ENCODE measurements at places on chromosomes 1 and 21.

DNA sequence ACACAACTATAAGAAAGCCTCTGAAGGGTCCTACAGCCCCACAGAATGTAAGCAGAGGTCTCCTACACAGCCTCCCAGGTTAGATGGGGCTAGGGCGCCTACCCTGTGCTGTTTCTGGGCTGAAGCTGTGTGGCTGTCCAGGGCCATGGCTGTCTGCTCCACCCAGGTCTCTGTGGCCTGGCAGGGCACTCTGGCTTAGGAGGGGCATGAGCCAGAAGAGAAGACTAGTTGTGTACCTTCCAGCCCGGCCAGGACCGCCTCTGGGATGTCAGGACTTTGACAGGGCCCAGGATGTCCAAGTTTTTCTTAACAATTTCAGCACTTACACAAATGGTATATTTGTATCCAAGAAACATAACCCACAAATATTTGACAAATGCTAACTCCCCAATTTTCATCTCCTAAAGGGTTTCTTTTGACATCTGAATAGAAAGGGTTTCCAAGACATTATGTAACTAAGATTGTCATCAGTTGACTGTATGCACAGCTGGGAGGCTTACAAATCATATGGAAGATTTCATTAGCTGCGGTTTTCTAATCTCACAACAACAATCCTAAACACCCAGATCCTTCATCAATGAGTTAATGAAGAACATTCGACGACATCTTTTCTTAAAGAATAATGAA, 80.5 kb downstream of the HSF2BP start:
- no peak for DNase-seq

GRCh38 chr1:201396861-201397464, 2.2 kb downstream of the LAD1 start:
- DNase-seq, result no peak

DNA sequence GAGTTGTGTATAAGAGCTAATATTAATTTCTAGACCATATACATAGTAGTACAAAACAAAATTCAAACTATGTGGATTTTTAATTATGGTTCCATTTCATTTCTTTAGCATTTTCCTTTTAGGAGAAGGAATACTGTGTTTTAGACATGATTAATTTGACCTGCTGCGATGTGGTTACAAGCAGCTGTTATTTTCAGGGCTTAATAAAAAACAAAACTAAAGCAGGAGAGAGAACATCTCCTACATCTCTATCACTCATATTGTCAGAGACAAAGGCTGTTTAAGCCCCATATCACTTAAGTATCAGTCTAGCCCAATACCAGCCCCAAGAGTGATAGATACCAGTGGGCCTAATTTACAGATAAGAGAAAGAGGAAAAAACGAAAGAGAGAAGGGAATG, 47.6 kb downstream of the ILDR2 start:
- no peak for DNase-seq

DNA sequence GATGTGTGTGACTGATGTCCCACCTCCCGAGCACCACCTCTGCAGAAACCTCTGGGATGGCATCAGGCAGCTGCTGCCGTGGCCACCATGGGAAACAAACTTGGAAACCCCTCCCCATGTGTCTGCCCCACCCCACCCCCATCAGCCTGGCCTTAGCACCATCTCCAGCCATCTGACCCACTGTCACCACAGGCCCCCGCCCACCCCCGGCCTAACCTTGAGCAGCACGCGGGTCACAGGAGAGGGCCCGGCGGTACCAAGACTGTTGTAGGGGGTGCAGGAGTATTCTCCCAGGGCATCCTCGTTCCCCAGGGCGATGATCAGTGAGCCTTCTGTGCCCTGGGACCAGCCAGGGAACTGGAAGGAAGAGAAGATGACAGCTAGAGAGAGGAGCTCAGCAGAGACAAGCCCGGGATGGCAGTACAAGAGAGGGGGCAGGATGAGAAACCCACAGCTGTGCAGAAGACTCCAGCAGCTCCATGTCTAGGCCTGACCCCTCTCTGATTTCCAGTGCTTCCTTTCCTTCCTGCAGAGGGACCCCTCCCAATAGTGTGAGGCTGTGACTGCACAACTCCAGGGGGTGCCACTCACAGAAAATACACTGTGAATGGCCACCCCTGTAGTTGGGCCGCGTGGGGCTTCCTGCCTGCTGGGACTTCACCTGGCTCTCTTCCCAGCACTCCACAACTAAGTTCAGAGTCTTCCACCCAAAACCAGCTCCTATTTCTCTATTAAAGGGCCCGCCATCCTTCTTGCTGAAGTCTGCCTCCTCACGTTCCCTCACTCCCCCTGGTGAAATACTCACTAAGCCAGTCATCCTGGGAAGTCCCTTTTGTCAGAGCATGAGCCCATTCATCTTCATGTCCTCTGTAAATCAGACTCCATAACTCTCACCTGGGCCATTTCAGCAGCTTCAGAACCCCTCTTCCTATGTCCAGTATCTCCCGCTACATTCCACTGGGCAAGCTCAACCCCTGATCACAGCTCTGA, 7.3 kb upstream of the TAGLN2 start:
- DNase-seq, result no peak

GRCh38 chr1:18408656-18409370, 71.9 kb upstream of the KLHDC7A start:
- DNase-seq, result no peak

DNA sequence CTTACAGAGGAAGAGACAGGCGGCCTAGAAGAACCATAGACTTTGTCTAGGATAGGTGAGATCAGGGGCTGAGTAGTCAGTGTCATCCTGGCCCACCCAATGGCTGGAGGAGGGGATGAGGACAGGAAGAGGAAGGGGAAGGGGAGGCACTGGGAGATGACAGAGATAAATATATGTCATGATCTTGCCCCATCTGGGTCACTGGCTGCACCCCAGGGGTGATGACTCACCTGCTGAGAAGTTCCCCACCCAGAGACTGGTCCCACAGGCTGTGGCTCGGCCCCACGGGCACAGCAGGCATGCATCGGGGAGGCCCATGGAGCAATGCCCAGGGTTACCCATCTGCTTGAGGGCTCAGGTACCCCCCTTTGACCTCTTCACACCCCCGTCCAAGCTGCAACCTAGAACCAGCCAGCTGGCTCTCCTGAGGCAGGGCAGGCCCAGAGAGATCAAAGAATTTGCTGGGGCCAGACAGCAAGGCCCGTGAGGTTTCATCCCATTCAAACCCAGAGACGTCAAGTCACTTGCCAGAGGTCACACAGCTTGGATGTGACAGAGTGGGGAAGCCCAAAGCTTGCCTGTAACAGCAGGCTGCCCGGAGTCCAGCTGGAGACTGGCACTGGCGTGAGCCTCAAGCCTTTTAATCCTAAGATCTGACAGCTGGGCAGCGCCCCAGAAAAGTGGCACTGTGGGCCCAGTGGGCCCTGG, 34.7 kb upstream of the CASZ1 start:
- DNase-seq, result no peak

GRCh38 chr1:83055391-83056170, 943.4 kb downstream of the TTLL7 start:
- DNase-seq, result no peak

DNA sequence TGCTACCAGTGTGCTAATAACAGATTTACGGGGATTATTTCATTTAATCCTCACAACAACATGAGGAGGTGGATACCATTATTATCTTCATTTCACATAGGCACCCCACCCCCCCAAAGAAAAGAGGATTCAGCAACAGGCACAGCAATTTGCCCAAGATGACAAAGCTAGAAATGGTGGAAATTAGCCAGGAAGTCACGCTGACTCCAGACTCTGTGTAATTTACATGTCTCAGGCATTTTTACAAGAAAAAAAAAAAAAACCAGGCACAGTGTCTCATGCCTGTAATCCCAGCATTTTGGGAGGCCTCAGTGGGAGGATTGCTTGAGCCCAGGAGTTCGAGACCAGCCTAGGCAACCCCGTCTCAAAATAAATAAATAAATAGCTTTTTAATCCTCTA, 37.5 kb upstream of the PRDM2 start:
- no peak for DNase-seq

DNA sequence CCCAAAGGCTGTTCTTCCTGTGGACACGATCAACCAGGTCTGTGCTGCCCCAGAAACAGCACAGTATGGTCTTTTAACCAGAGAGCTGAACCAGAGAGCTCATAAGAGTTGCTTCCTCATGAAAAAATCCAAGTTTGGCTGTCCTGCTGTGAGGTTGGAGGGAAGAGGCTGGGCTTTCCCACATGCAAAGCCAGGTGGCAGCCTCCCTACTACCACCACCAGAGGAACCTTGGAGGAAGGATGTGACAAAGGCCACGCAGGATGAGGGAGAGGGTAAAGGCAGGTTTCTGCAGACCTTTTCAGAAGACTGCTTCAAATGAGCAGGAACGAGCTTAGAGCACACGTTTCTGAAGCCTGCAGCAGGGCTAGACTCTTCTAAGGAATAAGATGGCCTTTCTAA, 27.1 kb downstream of the FAM78B start:
- DNase-seq, result no peak

- DNase-seq, result no peak
Measured at GRCh38 chr21:25002676-25003075, 604.6 kb downstream of the MRPL39 start.

GRCh38 chr1:93690921-93691789, 9.5 kb upstream of the BCAR3 start:
- DNase-seq, result no peak

- DNase-seq, result no peak
Measured at GRCh38 chr1:201706109-201706508, 122.8 kb upstream of the IPO9 start.

DNA sequence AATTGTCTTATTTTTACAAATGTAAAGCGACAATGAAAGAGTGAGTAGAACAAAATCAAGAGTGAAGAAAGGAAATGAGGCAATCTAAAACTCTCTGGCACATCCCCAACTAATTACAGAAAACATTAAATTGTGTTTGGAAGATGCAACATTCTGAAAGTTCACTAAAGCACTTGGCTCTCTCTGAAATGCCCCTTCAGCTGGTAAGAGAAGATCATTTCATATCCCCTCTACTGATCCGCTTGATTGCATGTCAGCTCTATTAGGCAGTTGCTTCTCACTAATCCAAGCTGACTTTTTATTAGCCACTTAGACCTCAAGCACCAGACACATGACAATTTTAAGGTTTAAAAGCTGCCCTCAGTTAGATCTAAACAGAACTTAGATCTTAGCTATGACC, 262.8 kb upstream of the PRMT6 start:
- no peak for DNase-seq

- DNase-seq, result no peak
Measured at GRCh38 chr1:53114090-53114489, 28.3 kb downstream of the SLC1A7 start.

GRCh38 chr1:12075195-12076114, 12.4 kb downstream of the TNFRSF8 start:
- DNase-seq, result no peak
